ENCODE measurements at places on chromosomes 7 and 10. TPM values are rescaled to one million over a fixed set of nuclear protein-coding genes. Genes with fewer than 3 reads are reported as not detected.

CNNM1 gene
- total RNA-seq = 0.61 TPM

TMEM236 gene
- 3.0 TPM for total RNA-seq

GRCh38 chr10:71512312-71512711 is 115.6 kb downstream of the CDH23 start:
- no peak for DNase-seq

DNA sequence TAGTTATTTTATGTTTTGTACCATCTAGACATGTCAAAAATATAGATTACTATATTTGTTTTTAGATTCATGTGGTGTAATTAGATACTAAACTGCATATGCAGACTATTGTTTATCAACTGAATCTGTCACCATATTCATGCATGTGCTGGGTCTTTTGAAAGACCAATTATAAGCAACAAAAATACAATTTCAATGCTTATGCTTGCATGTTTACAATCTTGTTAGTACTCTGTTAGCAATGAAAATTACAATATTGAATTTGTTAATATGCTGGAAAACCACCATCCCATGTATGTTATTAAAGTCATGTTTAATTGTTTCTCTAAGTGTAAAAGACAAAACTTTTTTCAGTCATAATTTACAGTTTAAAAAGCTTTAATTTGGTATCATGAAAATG is 140.9 kb downstream of the HGF start:
- DNase-seq = no peak

GRCh38 chr7:47249361-47249760 is 332.6 kb downstream of the TNS3 start:
- DNase-seq = no peak

GRCh38 chr10:73872190-73872710 is 2.1 kb downstream of the CAMK2G start:
- DNase-seq = no peak
